ENCODE measurements at places on chromosomes 12 and 14.

DNA sequence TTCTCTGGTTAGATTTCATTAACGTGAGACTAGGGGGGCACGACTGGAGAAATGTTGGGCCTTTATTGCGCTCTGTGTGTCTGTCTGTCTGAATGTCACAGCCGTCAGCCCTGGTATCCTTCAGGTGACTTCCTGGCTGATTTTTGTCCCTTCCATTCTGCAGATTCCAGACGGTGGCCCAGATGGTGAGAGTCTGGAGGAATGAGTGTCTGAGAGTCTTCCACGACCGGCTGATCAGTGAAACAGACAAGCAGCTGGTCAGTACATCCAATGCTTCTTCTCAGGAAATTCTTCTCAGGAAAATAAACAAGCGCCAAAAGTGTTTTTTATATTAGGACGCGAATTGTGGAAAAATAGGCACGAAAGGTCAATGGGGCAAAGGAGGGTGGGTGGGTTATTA is 93.5 kb downstream of the CCDC92 start:
- no peak for DNase-seq

- DNase-seq: peak; percentile 6
These were observed 19.7 kb downstream of the EML1 start for GRCh38 chr14:99812892-99813291.

DNA sequence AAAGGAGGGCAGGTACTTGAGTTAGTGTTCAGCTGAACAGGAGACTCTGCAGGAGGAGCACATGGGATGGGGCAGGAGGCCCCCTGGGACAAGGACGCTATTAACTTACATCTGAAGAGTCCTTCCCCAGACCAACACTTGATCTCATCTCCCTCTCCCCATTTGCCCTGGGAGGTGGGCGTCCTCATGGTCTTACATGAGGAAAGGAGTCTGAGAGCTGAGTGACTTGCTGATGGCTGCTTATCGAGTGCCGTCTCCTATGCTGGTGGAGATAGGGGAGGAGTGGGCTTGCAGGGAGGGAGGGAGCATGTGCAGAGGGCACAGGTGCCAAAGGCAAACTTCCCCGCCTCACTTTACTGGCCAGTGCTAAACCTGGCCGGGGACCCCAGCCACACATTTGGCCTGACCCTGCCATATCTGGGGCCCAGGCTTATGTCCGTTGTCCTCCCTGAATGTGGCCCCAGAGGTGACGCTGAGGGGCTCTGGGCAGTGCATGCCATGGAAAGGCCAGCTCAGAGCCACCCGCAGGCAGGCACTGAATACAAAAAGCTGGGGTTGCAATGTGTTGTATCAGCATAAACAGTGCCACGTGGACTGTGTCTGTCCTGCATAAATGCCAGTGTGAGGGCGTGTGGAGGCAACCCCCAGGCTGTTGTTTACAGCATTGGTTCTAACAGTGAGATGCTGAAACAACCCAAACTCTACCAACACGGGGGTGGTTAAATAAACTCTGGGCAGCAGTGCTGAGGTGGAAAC is 29.4 kb downstream of the FAIM2 start:
- DNase-seq: no peak

DNA sequence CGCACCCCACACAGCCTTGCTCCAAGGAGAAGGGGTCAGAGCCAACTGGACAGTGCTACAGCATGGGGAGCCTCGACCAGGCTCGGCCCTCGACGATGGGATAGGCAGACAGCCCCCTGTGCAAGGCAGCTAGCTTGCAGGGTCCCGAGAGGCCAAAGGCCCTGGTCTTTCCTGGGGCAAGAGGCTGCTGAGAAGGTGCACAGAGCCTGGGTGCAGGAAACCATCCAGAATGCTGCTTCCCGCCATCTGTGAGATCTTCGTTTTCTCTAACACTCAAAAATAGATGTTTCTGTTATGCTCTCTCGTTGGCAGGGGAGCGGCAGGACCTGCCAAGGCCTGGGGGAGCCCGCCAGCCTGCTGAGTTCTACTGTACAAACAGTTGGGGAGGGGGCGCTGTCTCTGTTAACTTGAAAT is 168.0 kb upstream of the RTL1 start:
- DNase-seq: peak; percentile 72

DNA sequence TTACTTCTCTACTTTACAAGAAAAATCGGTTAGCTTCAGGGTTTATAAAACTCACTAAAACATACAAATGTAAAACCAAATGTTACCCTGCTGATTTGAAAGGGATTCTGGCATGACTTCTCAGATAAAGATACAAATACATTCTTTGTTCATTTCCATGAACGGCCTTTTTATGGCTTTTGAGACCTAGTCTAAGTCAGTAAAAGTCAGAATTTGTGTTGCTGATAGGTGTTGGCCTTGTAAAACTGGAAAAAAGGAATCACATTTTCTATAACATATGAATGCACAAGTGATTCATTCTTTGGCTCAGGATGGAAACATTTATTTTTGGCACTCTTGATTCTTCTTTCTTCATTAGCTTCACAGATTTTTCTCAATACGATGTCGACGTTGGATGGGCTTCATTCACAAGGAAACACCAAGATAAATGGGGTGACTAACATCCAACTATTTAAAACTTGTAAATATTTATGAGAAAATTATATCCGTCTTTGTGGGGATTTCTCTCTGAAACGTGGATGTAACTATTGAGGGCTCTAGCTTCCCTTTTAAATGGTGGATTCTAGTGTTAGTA is 27.0 kb upstream of the CPM start:
- no peak for DNase-seq

DNA sequence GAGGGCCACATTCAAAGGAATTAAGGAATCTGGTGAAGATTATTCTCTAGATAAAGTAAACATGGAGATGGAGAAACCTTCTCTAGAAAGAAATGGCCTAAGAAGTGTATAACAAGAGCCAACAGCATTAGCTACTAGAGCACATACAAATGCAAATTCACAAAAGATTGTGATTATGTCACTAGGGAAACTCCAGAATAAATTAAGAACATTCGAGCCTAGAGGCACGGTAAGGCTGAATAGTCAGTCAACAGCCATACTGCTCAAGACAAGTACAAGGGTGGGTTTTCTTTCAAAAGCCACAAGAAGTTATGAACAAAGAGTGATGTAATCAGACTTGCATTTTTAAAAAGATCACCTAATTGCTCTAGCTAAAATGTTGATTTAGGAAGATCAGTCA is 25.4 kb downstream of the PPP4R3A start:
- no peak for DNase-seq
